Activated CD4-positive, alpha-beta memory T cell treated with anti-CD3 and anti-CD28 coated beads, Interleukin-2, amount 10 ng/mL, durations not matched to agents 7 days and 5 days (primary cell): ENCODE measurements at places on chromosomes 5 and 9. TPM values are rescaled to one million over a fixed set of nuclear protein-coding genes. Genes with fewer than 3 reads are reported as not detected.

Gene SLC6A19
- total RNA-seq: not detected

Gene PTTG1
- 223 TPM for total RNA-seq

Gene SPINK13
- not detected for total RNA-seq

- H3K4me3 ChIP-seq: no peak overlapping the region
- H3K4me1 ChIP-seq: peaks cover 9% of the 10 kb centered on the region
- peaks cover 72% of the 10 kb centered on the region for H3K36me3 ChIP-seq
- H3K27ac ChIP-seq: peak overlapping the region; percentile 51
- DNase-seq: peak; percentile 31
- H3K27me3 ChIP-seq: no peaks in the 10 kb centered on the region
These were observed 76.6 kb downstream of the GOLM1 start for GRCh38 chr9:86022687-86023266.

GRCh38 chr5:159765135-159765433, 151.2 kb upstream of the ADRA1B start:
- peaks cover 19% of the 10 kb centered on the region for H3K4me1 ChIP-seq
- no peak for DNase-seq
- no peaks in the 10 kb centered on the region for H3K36me3 ChIP-seq
- H3K27me3 ChIP-seq: peaks cover 38% of the 10 kb centered on the region

DNA sequence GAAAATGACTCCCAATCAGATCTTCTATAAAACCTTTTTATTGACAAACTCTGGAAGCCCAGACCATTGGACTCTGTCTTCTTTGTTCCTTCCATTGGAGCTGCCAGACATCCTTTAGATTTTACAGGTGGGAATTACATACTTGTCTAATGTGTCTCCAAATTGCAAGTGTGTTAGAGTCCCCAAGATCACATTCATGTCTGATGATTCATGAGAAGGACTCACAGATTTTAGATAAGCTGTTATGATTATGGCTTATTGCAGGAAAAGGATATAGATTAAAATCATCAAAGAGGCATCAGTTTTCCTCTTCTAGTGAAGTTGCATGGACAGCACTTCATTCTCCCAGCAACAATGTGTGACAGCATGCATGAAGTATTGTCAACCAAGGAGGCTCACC, 70.4 kb downstream of the MUSK start:
- no peak overlapping the region for H3K4me3 ChIP-seq
- no peaks in the 10 kb centered on the region for H3K27me3 ChIP-seq
- no peak overlapping the region for H3K27ac ChIP-seq
- H3K36me3 ChIP-seq: no peaks in the 10 kb centered on the region

- H3K36me3 ChIP-seq: no peaks in the 10 kb centered on the region
- H3K27me3 ChIP-seq: peaks cover 55% of the 10 kb centered on the region
- H3K27ac ChIP-seq: no peak overlapping the region
- H3K4me1 ChIP-seq: peaks cover 2% of the 10 kb centered on the region
These were observed 79.1 kb downstream of the FEM1C start for GRCh38 chr5:115465431-115465830.

- no peaks in the 10 kb centered on the region for H3K27me3 ChIP-seq
- no peak overlapping the region for H3K27ac ChIP-seq
- no peaks in the 10 kb centered on the region for H3K4me1 ChIP-seq
- no peak overlapping the region for H3K4me3 ChIP-seq
- H3K36me3 ChIP-seq: peaks cover 51% of the 10 kb centered on the region
These were observed 113.8 kb downstream of the ERCC6L2 start for GRCh38 chr9:95989297-95989696.

- H3K4me1 ChIP-seq: peaks cover 40% of the 10 kb centered on the region
- DNase-seq: no peak
- no peaks in the 10 kb centered on the region for H3K27me3 ChIP-seq
- peak overlapping the region; percentile 56 for H3K27ac ChIP-seq
These were observed 4.9 kb upstream of the SURF6 start for GRCh38 chr9:133340916-133341315.

Gene CDC14B
- 3.1 TPM for total RNA-seq

Gene EIF4E1B
- total RNA-seq: not detected

Gene PCDHA3
- not detected for total RNA-seq

GRCh38 chr9:19922476-19923118, 133.8 kb upstream of the SLC24A2 start:
- DNase-seq: no peak
- H3K27ac ChIP-seq: no peak overlapping the region
- H3K4me1 ChIP-seq: peaks cover 29% of the 10 kb centered on the region
- H3K36me3 ChIP-seq: no peaks in the 10 kb centered on the region
- peaks cover 6% of the 10 kb centered on the region for H3K27me3 ChIP-seq

Gene HCN1
- not detected for total RNA-seq

DNA sequence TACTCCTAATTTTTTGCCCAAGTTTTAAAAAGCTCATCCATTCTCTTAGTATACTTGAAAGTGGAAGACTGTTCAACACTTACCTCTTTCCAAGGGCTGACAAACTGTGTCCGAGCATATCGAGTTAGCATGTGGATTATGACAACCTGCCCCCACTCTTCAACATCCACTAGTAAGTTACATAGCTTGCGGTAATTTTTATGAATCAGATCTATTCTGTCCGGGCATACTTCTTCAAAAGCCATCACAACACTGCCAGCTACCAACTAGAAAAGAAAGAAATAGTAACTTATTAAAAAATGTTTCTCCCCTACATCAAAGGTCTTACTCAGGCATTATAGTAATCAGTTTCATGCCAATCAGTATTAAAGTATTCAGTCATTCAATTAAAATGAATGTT, 78.5 kb downstream of the AP3B1 start:
- peaks cover 26% of the 10 kb centered on the region for H3K36me3 ChIP-seq
- H3K27ac ChIP-seq: no peak overlapping the region
- peaks cover 2% of the 10 kb centered on the region for H3K4me1 ChIP-seq
- H3K4me3 ChIP-seq: no peak overlapping the region

Gene GARIN3
- not detected for total RNA-seq

DNA sequence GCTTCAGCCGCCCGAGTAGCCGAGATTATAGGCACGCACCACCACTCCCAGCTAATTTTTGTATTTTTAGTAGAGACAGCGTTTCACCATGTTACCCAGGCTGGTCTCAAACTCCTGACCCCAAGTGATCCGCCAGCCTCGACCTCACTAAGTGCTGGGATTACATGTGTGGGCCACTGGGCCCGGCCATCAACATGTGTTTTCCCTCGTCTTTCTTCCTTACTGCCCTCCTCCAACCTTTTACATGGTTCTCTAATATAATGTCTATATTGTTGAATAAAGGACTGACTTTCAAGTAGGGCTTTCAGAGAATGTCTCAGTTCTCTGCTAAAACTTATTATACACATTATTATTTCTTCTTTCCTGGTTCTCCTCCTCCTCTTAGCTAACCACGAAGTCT, 21.3 kb upstream of the PCAT7 start:
- no peak overlapping the region for H3K4me3 ChIP-seq
- H3K27me3 ChIP-seq: peaks cover 8% of the 10 kb centered on the region
- H3K27ac ChIP-seq: no peak overlapping the region
- no peaks in the 10 kb centered on the region for H3K36me3 ChIP-seq

DNA sequence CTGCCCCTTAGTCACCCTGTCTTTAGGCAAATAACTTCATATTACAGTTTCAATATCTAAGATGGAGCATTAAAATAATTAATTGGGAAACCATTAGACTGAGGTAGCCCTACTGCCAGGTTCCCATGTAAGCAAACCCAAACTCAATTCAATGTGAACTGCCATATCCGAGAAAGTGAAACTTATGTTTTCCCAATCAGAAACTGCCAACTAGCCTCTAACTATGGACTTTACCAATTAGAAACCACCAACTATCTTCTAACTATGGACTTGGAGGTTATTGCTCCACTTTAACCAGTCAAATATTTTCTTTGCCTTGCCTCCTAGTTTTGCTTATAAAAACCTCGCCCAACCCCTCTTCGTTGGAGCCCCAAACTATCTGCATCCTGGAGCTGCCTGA, 218.5 kb downstream of the ENC1 start:
- H3K36me3 ChIP-seq: no peaks in the 10 kb centered on the region
- DNase-seq: no peak
- H3K4me1 ChIP-seq: no peaks in the 10 kb centered on the region
- no peak overlapping the region for H3K4me3 ChIP-seq

GRCh38 chr9:26331223-26331622, 561.4 kb downstream of the CAAP1 start:
- no peak overlapping the region for H3K4me3 ChIP-seq
- no peaks in the 10 kb centered on the region for H3K36me3 ChIP-seq
- no peaks in the 10 kb centered on the region for H3K27me3 ChIP-seq
- no peaks in the 10 kb centered on the region for H3K4me1 ChIP-seq

DNA sequence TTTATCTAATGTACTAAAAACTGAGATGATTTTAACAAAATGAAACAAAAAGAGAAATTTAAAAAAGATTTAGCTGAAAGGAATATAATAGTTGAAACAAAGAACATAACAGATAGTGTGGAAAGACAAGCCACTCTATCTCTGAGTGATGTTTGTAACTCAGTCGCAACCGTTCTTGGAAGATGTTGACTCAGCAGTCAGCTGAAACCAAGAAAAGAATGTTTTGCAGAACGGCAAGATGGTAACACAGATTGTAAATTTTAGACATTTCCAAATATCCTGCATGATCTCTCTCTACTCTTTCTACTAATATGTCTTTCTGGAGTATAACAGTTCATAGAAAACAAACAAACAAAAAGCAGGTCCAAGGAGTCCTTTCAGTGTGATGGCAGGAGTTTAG, 746.1 kb upstream of the CDH6 start:
- H3K27me3 ChIP-seq: no peaks in the 10 kb centered on the region
- H3K4me1 ChIP-seq: no peaks in the 10 kb centered on the region
- H3K36me3 ChIP-seq: no peaks in the 10 kb centered on the region
- no peak overlapping the region for H3K27ac ChIP-seq

DNA sequence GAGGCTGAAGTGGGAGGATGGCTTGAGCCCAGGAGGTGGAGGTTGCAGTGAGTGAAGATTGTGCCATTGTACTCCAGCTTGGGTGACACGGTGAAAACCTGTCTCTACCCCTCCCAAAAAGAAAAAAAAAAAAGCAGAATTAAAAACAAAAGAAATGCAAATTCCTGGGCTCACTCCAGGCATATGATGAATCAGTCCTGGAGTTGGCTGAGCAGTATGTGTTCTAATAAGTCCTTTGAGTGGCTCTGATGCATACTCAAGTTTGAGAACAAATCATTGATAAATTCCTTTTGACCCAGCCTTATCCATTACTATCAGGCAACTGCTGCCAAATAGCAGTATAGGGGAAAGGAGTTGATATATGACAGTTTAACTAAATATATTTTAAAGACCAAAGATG, 28.3 kb downstream of the UHRF2 start:
- H3K27me3 ChIP-seq: no peaks in the 10 kb centered on the region
- peaks cover 36% of the 10 kb centered on the region for H3K4me1 ChIP-seq
- peaks cover 42% of the 10 kb centered on the region for H3K36me3 ChIP-seq
- H3K27ac ChIP-seq: no peak overlapping the region

DNA sequence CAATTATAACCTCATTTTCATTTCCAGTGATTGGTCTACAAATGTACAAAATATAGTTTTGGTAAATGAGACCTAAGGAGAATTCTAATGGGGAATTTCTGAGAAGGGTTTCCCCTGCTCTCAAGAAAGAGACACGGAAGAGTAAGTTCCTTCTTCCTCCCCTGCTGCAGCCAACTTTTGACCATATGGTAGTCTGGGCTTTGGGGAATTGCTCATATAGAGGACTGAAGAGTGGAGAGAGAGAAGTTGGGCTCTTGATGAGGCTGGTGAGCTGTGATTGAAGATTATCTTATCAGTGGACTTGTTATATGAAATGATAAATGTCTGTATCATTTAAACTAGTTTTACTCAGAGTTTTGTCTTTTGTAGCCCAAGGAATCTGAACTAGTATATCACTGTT, 4.3 kb upstream of the LNPEP start:
- H3K27ac ChIP-seq: peak overlapping the region; percentile 12
- H3K4me1 ChIP-seq: peaks cover 27% of the 10 kb centered on the region
- DNase-seq: no peak
- H3K36me3 ChIP-seq: peaks cover 30% of the 10 kb centered on the region
- H3K27me3 ChIP-seq: no peaks in the 10 kb centered on the region

DNA sequence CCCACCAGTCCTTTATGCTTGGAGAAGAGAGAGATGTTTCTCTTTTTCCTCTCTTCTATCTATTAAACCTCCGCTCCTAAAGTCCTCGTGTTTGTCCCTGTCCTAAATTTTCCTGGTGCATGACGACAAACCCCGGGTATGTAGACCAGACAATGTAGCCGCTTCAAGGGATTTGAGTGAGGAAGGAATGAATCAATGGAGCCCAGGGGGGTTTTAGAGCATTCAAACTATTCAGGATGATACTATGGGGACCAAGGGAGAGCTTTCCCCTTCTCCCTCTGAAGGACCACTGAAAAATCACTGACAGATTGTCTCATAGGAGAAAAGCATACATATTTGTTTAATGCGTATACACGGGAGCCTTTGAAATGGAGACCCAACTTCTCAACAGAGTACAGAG, 18.4 kb downstream of the CEL start:
- H3K4me1 ChIP-seq: no peaks in the 10 kb centered on the region
- no peak overlapping the region for H3K4me3 ChIP-seq
- no peak overlapping the region for H3K27ac ChIP-seq
- no peak for DNase-seq
- peaks cover 15% of the 10 kb centered on the region for H3K27me3 ChIP-seq

Gene DMGDH
- 0.30 TPM for total RNA-seq

GRCh38 chr5:124744170-124744971, 2.1 kb downstream of the ZNF608 start:
- peaks cover 42% of the 10 kb centered on the region for H3K27me3 ChIP-seq
- H3K4me1 ChIP-seq: no peaks in the 10 kb centered on the region
- no peaks in the 10 kb centered on the region for H3K36me3 ChIP-seq
- no peak overlapping the region for H3K27ac ChIP-seq
- H3K4me3 ChIP-seq: no peak overlapping the region

Gene ANKRD34B
- not detected for total RNA-seq

DNA sequence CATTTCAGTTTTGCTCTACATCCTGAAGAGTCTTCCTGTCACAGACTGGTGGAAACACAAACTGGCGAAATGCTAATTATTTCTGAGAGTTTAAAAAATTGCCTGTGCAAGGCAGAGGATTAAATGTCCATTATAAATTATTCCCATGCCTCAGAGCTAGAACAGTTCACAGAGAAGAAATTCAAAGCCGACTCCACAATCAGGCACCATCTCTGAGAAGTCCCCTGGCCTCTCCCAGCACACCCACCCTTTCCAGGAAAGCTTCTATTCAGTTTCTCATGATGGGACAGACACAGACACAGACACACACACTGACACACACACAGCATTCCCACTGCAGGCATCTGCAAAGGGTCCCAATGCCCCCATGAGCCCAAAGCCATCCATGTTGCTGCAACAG, 253.1 kb downstream of the DENND1A start:
- H3K4me1 ChIP-seq: peaks cover 8% of the 10 kb centered on the region
- H3K4me3 ChIP-seq: no peak overlapping the region
- DNase-seq: no peak
- peaks cover 3% of the 10 kb centered on the region for H3K36me3 ChIP-seq
- H3K27me3 ChIP-seq: no peaks in the 10 kb centered on the region

Gene IFNA21
- total RNA-seq: not detected

GRCh38 chr5:139022528-139022927, 147.4 kb upstream of the LRRTM2 start:
- no peak overlapping the region for H3K27ac ChIP-seq
- H3K36me3 ChIP-seq: peaks cover 5% of the 10 kb centered on the region
- peaks cover 4% of the 10 kb centered on the region for H3K4me1 ChIP-seq
- H3K27me3 ChIP-seq: no peaks in the 10 kb centered on the region
- no peak for DNase-seq

Gene LYSMD3
- total RNA-seq: 20.6 TPM

Gene SPOCK1
- total RNA-seq: 0.86 TPM

- H3K36me3 ChIP-seq: no peaks in the 10 kb centered on the region
- no peaks in the 10 kb centered on the region for H3K4me1 ChIP-seq
- no peak for DNase-seq
- H3K27ac ChIP-seq: no peak overlapping the region
- no peaks in the 10 kb centered on the region for H3K27me3 ChIP-seq
- H3K4me3 ChIP-seq: no peak overlapping the region
These were observed 353.8 kb upstream of the WWC1 start for GRCh38 chr5:167937635-167937998.

Gene WDR31
- total RNA-seq: 0.85 TPM
